ENCODE measurements at places on chromosomes 3 and 15.

- no peak for DNase-seq
Measured at GRCh38 chr3:65808824-65809223, 229.9 kb downstream of the MAGI1 start.

- DNase-seq, result no peak
Measured at GRCh38 chr3:126439968-126440708, 35.6 kb downstream of the ZXDC start.

- DNase-seq, result no peak
Measured at GRCh38 chr15:75059607-75060006, 36.2 kb downstream of the PPCDC start.

- peak; percentile 21 for DNase-seq
Measured at GRCh38 chr3:113038328-113038727, 47.5 kb downstream of the GTPBP8 start.

DNA sequence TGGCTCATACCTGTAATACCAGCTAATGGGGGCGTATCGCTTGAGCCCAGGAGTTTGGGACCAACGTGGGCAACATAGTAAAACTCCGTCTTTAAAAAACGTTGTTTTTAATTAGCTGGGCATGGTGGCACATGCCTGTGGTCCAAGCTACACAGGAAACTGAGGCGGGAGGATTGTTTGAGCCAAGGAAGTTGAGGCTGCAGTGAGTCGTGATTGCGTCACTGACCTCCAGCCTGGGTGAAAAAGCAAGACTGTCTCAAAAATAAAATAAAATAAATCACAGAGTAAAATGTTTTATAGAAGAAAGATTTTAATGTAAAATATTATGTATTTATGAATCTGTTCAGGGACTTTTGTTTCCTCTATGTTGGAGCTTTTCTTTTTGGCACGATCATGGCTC is 15.3 kb upstream of the STRIT1 start:
- peak; percentile 57 for DNase-seq

- DNase-seq, result peak; percentile 77
Measured at GRCh38 chr3:168024537-168024941, 71.2 kb downstream of the GOLIM4 start.

DNA sequence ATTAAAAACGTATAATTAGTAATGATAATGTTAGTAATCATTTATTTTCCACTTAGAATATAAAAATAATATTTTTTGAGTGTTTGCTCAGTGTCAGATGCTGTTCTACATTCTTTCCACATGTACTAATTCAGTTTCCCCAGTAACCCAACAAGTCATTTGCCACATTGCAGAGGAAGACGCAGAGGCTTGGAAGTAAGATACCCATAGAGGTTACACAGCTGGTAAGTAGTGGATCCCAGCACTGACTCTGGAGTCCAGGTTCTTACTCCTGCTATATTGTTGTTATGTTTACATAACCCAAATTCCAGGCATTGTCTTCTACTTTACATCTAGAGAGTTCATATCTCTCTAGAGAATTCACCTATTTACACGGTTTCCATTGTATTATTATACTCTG is 48.2 kb upstream of the MYO5C start:
- no peak for DNase-seq

DNA sequence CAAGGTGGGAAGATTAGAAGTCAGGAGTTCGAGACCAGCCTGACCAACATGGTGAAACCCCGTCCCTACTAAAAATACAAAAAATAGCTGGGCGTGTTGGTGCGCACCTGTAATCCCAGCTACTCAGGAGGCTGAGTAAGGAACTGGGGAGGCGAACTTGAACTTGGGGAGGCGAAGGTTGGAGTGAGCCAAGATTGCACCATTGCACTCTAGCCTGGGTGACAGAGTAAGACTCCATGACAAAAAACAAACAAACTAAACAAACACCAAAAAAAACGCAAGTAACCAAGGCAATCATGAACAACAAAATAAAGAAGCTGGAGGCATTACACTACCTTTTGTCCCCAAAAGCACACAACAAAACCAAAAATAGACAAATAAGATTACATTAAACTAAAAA is 547.3 kb upstream of the GBE1 start:
- no peak for DNase-seq

GRCh38 chr15:42157981-42158765 is 1.7 kb upstream of the PLA2G4F start:
- peak; percentile 68 for DNase-seq
